Left cardiac atrium (tissue), 4 donors: ENCODE measurements at places on chromosomes 3 and 15. TPM values are rescaled to one million over a fixed set of nuclear protein-coding genes. Genes with fewer than 3 reads are reported as not detected.

DNA sequence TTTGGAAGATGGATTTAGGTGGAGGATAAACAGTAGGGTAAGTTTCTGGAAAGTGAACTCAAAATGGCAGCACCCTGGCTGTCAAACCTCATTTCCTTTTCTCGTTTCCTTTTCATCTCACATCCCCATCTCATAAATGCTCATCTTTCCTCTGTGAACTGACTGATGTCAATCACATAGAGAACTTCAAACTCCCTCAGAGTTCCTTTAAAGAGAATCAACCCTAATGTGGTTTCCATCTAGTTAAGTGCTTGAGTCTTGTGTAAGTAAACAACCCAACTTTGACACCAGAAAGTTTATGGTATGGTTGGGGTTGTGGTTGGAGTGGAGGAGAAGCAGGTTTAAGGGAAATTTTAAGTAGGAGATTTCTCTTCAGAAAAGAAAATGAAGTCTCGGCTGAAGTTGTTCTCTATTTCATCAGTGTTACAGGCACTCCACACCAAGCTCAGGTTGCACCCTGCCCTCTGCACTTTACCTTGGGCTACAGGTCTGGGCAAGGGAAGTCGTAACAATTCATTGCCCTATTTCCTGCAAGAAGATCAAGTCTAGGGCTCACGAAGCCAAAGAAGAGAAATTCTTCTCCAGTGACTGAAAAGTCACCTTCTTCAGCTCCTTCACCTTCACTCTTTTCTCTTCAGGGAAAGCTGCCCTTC is 34.4 kb upstream of the TNIK start:
- no peak for DNase-seq

- DNase-seq: no peak
Measured at GRCh38 chr15:39777496-39777895, 5.1 kb downstream of the FSIP1 start.

- no peak for DNase-seq
Measured at GRCh38 chr15:64875641-64876223, 34.0 kb downstream of the PLEKHO2 start.

DNA sequence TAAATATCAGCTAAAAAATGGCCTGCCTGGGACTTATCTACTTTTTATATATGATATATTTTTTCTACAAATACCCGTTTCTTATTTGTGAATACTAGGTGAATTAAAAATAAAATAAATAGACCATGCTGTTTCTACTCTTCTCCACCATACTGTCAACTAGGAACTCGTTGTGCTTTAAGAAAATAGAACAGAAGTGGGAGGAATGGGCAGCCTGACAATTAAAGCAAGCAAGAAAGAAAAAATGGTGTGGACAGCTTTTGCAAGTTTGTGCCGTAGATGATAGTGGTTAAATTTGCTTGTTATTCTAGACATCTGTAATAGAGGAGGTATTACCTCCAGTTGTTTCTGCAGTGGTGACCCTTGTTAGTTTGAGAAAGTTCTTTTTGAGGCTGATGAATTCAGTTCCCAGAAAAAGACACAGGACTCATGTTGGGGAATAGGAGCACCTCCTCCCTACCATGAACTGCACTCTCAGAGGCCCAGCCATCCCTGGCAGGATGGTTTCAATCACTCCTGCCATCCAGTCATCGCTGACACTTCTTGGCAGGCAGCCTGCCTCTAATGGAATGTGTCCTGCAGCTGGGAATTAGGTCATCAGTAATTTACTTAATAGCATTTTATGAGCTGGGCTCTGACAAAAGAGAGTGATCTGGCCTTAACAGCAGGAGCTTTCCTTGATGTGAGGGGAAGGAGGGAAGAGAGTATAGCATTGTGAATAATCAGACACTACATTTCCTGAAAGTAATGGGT is 105.0 kb upstream of the GAP43 start:
- DNase-seq: peak; percentile 83

CDV3 gene
- total RNA-seq: 157 TPM

- no peak for DNase-seq
Measured at GRCh38 chr15:70014860-70015490, 82.7 kb downstream of the TLE3 start.

DNA sequence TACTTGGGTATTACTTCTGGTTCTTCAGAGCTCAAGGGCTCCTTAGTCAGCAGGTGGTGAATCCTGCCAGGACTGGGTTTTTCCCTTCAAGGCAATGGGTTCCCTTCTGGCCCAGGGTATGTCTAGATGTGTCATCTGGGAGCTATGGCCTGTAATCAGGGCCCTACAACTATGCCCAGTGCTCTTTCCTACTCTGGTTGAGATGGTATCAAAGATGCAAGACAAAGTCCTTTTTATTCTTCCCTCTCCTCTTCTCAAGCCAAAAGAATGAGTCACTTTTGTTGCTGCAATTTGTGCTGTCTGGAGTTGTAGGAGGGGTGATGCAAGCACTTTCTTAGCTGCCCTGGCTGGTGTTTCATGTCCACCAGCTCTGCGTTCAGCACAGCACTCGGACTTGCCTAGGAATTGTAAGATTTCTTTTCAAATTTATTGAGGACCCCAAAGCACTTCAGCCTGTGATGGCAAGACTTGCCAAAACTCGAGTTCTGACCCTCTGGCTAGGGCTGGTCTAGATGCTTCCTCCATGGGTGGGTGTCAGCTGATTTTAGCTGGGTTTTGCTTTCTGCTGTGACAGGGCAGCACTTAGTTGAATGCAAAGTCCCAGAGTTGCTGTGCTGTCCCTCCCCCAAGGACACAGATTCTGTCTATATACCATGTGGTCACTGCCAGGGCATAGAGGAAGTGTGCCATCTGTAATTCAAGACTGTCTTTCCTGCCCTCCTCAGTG is 129.2 kb upstream of the CBLB start:
- peak; percentile 29 for DNase-seq

GRCh38 chr3:186307594-186308221 is 54.3 kb downstream of the DGKG start:
- DNase-seq: no peak

DNA sequence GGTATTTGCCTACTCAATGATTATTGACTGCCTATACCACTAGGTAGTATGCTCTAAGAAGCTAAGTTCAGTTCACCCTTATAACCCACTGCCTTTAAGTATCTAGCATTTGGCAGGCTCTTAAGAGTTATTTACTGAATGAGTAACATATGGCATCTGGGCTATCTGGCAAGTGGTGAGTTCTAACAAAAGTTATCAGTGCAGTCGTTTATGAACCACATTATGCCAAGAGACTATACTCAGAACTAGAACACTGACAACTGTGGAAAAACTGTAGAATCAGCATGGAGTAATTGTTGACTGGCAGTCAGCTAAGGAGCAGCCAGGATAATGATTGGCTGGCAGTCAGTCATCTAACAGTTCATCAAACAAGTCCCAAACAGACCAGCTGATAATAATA is 25.8 kb downstream of the RAF1 start:
- DNase-seq: no peak

DNA sequence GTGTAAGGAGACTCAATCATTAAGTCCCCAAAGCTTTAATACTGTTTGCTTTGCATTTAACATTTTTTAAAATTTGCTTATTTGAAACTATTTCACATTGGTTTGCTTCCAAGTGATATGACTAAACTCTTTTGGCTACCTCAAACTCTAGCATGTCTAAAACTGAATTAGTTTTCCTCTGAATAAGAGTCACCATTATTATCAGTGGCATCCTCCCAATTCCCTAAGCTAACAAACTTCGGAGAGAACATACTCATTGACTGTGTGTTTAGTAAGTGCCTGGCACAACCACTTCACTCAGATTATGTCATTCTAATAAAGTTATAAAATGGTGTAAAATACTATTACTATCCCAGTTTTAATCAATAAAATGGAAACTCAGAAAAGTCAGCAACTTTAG is 21.9 kb downstream of the ATOSA start:
- no peak for DNase-seq

ZNF660 gene
- total RNA-seq: 2.5 TPM

DNA sequence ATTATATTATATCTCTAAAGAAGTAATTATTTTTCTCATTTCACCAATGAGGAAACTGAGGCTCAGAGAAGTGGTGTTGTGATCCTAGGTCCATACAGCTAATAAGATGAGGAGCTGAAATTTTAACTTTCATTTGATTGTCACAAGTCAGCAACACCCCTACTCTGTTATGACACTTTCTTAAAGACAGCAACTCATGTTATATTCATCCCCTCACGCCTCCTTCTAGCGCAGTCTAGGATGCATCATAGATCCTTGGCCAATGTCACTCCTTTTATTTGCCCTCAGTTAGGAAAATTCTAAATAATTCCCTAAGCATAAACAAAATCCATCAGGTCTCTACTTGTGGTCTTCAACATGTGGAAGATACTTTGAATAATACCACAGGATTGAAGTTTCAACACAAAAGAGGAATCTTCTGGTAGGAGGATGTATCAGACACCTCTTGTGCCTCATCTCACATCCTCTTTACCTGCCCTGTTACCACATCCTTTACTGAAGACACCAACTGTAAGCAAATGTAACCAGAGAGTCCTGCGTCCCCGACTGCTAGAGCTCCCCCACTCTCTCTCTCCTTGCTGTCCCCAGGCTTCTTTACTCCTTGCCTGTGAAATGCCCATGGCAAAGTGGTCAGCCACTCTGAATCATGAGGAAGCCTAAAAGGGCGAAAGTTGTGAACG is 53.7 kb downstream of the TRIM42 start:
- no peak for DNase-seq

GLCE gene
- 11.1 TPM for total RNA-seq

UTS2B gene
- not detected for total RNA-seq

MOBP gene
- total RNA-seq: not detected

NUP210 gene
- 2.8 TPM for total RNA-seq

DNA sequence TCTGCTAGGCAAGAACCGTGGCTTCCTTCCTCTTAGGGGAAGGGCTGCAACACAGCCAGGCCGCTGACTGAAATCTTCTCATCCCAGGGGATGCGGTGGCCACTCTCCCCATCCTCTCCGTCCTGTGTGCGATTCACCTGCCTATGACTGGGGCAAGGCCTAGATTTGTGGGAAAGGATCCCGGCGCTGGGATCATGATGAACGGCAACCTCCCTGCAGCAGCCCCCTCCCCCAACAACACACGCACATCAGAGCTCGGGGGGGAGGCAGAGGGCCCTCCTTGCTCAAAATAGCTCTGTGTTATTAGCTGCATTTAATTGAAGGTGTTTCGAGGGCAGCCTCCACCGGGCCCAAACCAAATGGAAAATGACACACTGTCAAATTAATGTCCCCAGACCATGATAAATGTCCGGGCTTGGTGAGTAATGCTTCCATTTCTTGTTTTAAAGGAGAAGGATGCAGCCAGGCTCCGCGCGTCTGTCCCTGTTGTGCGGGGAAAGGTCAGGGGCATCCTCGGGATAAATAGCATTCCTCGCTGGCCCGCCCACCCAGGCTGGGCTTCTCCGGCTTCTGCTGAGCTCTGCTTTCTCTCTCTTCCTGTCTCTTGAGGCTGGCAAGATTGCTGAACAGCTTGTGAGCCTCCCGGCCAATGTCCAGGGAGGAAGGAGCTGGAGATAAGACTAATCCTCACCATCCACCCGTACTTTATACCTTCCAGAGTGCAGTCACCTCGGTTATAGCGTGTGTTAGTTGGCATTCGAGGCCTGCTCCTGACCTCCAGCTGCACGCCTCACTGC is 56.4 kb upstream of the TLE3 start:
- peak; percentile 49 for DNase-seq

DNA sequence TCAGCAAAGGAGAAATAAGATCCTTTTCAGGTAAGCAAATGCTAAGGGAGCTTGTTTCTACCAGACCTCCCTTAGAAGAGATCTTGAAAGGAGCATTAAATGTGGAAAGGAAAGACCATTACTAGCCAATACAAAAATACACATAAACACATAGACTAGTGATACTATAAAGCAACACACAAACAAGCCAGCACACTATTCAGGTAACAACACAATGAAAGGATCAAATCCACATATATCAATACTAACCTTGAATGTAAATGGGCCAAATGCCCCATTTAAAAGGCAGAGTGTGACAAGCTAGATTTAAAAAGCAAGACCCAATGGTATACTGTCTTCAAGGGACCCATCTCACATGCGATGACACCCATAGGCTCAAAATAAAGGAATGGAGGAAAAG is 317.6 kb downstream of the TBL1XR1 start:
- DNase-seq: no peak

GRCh38 chr3:171383206-171384018 is 76.8 kb downstream of the TNIK start:
- no peak for DNase-seq

LOXL1 gene
- total RNA-seq: 12.0 TPM

GRCh38 chr3:16802389-16802788 is 82.4 kb upstream of the PLCL2 start:
- DNase-seq: no peak

GRCh38 chr15:82126346-82126745 is 80.5 kb upstream of the MEX3B start:
- DNase-seq: no peak

- DNase-seq: no peak
Measured at GRCh38 chr15:34329006-34329405, 8.6 kb downstream of the SLC12A6 start.

DNA sequence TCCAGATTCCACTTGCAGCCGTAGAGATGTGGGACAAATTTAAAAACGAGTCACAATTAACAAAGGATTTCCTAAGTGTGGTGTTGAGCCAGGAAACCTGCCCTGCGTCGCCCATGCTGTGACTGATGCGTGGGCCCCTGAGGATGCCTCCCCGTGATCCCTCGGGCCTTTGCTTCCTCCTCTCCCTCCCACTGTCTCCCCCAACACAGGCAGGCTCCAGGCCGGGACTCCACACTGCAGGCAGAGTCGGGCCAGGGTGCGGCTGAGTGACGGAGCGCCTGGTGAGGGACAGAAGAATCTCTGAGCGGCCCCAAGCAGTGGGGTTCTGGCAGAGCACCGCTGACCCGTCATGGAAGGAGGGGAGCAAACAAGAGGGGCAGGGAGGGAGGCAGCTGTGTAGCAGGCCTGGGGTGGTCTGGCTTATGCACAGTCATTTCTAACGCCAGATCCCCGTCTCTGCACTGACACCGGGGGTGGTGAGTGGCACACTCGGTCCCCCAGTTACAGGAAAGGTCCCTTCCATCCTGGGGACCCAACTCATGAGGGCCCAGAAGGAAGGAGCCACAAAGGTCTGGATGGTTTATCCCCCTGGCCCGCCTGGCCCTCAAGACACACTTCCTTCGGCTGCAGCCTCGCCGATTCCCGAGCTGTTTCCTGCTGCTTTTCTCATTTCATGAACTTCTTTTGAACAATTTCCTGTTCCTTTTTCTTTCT is 91.0 kb downstream of the XXYLT1 start:
- peak; percentile 40 for DNase-seq

GRCh38 chr3:151275091-151275490 is 3.3 kb downstream of the P2RY14 start:
- no peak for DNase-seq

GRCh38 chr15:68681836-68682235 is 103.0 kb downstream of the CORO2B start:
- DNase-seq: no peak

- no peak for DNase-seq
Measured at GRCh38 chr15:33028495-33028894, 166.0 kb downstream of the FMN1 start.

DNA sequence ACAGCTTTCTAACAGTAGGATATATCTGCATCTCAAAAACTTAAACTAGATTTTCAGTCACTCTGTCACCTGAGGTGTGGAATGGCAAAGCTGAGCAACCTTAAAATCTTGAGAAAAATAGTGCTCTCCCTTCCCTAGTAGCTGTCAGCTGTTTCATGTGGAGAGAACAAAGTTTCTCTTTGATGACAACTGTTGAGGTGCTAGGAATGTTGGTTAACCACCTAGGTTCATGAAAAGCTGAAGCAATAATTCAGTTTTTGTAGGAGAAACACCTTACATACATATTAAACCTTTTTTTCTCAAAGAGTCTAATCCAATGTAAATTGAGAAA is 40.8 kb downstream of the TCF12 start:
- DNase-seq: no peak

NOX5 gene
- not detected for total RNA-seq

- DNase-seq: no peak
Measured at GRCh38 chr3:183387797-183388196, 40.6 kb downstream of the MCF2L2 start.

PYDC2 gene
- total RNA-seq: not detected
